ENCODE measurements at places on chromosomes 1 and 21.

DNA sequence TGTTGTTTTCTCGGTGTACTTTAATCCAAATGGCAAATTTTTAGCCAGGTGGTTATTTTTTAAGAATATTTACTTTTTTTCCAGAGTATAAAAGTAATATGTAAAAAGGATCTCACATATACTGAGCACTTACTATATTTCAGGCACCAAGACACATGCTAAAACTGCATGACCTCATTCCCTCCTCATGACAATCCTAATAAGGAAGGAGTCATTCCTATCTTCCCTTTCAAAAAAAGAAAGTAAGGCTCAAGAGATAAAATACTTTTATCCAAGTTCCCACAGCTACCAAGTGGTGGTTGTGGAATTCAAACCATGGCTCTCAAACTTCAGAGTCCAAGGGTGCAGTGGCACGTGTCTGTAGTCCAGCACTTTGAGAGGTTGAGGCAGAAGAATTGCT, 19.4 kb downstream of the ATP2B4 start:
- DNase-seq = no peak

DNA sequence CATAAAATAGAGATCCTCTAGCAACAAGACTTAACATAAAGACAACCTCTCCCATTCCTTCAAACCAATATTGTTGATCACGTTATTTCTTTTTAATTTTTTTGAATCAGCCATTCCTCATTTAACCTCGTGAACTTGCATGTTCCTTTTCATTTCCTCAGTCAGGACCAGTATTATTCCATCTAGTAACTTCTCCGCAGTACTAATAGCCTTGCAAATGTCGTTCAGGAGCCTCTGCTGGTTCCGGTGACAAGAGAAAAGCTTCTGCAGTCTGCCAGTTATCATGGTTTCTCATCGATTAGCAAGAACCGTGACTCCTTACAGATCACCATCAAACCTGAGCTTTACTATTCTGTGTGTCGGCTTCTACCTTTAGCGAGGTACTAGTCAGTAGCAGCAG, 3.0 kb downstream of the APP start:
- no peak for DNase-seq

DNA sequence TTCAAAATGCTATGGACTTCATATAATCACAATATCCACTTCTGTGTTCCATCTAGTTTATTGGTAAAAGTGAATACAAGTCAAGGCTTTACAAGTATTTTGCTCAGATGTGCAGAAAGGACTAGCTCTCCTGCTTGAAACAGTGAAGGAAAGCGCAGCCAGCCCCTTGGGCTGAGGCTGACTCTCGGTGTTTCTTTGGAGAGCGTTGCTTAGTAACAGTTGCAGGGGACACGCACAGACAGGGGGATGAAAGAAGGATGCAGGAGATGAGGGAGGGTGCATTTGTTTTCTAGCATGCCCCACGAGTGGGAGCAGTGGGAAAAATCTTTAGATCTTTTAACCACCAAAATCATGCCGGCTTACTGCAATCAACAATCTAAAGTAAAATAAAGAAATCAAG, 9.1 kb downstream of the PYCR2 start:
- DNase-seq = no peak

DNA sequence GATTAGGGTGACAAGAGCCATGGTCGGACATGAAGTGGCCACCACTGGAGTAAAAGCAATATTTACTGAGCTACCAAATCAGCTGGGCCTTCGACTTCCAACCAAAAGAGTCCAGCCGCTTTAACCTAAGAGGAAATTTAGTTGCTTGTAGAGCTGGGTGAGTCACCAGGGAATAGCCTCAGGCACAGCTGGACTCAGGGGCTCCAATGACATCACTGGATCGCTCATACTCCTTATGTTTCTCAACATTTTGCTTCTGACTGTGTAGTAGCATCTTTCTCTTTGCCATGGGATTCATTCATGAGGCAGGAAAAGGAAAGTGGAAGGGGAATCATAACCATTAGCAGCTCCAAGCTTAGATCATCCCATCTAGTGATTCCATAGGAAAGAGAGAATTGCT, 664.4 kb downstream of the MATN1 start:
- no peak for DNase-seq

- no peak for DNase-seq
These were observed 104.4 kb downstream of the PTPN14 start for GRCh38 chr1:214446772-214447556.

GRCh38 chr1:159229260-159229885, 24.7 kb downstream of the ACKR1 start:
- DNase-seq = no peak

DNA sequence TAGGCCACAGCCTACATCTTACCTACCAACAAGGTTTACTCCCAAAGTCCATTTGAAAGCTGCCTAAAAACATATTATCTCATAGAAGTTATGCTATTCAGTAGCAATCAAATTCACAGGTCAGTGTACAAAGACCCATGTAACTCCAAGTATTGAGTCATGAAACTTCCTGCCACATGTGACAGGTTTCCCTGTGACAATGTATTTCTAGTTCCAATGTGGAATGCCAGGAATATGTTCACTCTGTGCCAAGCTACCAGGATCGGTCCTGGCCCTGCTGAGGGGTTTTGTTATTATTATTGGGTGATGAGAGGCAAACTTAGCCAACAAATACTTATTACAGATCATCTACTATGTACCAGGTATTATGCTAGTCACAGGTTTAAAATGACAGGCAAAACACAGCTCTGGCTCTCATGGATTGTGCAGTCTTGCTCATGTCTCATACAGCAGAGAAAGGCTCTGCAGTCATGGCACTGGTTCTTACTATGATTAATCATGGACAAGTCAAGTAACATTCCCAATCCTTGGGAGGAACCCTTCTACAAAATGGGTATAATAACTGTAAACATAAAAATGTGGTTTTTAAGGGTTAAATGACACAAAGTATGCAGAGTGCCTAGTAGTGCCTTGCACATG, 22.5 kb downstream of the DPH5 start:
- no peak for DNase-seq

DNA sequence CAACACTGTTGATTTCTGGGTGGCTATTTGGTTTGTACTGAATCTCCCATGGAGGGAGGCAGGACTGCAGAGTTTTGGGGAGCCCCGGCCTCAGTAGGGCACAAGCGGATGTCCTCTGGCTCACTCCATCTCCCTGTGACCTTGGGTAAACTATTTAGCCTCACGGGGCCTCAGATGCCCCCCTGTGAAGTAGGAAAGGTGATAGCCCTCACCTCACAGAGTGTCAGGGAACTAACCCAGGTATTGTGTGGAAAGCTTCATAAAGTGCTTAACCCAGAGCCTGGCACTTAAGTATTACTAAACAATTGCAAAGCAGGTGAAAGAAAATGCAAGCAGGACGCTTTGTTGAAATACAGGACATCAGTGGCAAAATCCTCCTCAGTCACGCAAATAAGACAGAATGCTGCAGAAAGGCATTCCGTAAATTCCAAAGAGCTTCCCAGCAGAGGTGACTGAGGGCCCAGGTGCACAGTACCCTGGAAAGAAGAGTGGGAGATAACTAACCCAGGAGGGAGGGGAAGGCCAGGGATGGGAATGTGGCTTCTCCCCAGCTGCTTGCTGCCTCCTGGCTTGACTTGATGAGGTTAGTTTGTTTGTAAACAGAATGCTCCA, 436.3 kb downstream of the PRDM2 start:
- no peak for DNase-seq

DNA sequence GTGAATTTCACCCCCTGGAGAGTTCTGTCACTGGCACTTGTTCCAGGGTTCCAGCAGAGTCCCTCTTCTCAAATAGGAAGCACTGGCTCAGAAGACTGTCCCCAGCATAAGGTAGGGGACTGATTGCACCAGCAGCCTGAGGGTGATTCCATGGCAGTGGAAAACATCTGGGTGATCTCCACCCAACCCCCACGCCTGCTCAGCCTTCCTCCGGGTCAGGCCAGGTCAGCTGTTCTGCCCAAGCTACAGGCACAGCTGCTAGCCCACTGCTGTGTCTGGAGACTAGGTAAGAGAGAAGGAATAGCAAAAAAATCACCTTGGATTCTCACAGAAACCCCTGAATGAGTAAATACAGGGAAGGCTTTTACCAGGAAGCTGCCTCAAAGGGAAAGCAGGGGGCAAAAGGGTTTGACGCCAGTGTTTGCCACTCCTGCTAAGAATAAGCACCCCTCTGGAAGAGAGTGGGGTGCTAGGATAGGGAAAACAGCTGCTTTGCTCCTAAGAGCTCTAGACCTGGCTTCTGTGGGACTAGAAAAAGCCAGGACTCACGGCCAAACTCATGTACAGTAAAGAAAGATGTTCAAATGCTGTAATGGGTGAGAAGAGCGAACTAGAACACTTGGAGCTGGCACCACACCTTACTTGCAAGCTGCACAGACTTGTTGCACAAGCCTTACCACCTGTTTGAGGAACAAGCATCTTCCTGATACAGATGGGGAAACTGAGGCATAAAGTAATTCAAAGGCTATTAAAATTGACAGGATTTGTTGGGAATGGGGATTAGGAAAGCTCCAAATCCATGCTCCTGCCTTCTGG, 1.0 kb upstream of the DENND2D start:
- DNase-seq = no peak

GRCh38 chr21:45970674-45971615, 10.6 kb upstream of the COL6A1 start:
- peak; percentile 88 for DNase-seq

DNA sequence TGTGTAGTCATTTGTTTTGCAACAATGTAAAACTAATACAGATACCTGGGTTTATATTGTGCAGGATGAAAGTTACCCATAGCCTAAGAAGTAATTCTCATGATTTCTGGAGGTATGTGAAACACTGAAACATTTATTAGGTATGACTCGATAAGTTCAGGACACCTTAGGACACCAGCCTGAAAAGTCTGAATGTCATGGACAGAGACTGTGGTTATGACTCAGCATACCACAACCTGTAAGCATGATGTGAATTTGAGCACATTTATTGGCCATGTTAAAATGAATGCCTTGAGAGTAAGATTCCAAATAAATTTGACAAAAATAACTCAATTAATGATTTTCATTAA, 1471.7 kb upstream of the B3GALT2 start:
- no peak for DNase-seq

DNA sequence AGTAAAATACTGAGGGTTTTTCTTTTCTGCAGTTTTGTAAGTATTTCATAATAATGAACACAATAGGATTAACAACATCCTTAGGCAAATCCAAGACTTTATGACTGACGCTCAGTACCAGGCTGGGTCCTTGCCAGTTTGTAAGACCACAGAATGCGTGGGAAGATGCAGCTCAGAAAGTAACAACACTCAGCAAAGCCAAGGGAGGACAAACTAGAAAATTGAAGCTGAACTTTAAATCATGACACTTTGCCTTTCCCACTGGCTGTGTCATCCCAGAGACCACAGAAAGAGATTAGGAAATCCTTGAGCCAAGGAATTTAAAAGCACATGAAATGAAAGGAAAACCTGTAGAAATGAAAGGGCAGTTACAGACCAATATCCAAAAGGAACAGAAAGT, 426.3 kb upstream of the CHRM3 start:
- no peak for DNase-seq

GRCh38 chr1:63943393-63943792, 169.6 kb downstream of the ROR1 start:
- DNase-seq = no peak

GRCh38 chr1:238380167-238380566, 489.4 kb upstream of the ZP4 start:
- no peak for DNase-seq

DNA sequence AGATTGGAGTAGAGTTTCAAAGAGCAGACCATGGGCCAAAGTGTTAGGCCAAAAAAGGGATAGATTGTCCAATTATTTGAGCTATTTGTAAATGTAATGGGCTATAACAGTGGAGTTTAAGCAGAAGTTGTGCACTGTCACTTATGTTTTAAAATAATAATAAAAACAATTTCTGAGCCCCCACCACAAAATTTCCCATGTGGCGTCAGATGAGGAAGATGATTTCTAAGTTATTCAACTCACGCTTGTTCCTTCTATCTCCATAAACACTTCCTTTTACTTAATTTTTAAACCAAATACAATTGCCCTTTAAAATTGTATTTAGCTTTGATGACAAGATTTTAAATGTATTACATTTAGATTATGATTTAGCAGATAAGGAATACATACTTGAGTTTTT, 330.0 kb downstream of the PTPRC start:
- no peak for DNase-seq

- no peak for DNase-seq
These were observed 16.0 kb upstream of the CHIA start for GRCh38 chr1:111274653-111275052.

- no peak for DNase-seq
These were observed 173.3 kb upstream of the FOXD3 start for GRCh38 chr1:63148825-63149645.

DNA sequence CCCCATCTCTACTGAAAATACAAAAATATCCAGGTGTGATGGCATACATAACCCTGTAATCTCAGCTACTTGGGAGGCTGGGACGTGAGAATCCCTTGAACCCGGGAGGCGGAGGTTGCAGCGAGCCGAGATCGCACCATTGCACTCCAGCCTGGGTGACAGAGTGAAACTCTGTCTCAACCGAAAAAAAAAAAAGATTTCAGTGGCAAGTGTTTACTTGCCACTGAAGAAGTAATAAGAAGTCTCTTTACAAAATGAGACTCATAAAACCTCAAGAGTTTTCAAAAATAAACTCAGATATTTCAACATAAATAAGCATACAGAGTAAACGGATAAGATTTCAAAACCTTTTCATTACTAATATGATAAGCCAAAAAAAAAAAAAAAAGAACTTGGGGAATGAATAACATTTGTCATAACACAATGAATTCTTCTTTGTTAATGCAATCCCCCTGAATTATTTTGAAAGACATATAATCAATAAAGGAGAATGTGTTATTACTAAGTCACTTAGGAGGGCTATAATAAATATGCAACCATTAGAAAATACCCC, 34.2 kb upstream of the EXO1 start:
- DNase-seq = no peak

DNA sequence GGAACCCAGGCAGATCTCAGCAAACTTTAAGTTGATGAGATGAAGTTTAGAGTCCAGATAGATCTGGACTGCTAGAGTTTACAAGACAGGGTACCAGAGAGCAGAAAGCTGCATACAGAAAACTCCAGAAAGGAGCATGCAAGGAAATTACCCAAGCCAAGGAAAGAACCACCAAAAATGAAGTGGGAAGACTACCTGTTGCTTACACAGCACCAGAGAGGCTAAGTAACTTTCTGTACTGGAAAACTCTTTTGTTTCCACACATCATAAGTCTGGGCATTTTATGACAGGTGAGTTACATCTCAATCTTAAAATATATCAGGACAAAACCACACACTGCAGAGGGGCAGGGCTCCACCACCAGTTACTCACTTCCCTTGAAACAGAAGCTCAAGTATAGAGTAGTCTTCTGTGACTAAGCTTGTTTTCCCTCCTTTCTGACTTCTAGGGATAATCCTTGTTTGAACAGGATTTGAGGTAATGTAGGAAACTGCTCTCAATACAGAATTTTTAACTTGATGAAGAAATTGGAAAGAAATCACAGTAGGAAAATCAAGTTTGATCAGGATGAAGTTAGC, 17.4 kb upstream of the GJA9 start:
- DNase-seq = no peak

GRCh38 chr1:233614743-233615521, 1.0 kb downstream of the KCNK1 start:
- no peak for DNase-seq

Measured in sigmoid colon (tissue), 7 donors.